HFFc6 (cell line): ENCODE measurements at places on chromosomes 4 and X.

DNA sequence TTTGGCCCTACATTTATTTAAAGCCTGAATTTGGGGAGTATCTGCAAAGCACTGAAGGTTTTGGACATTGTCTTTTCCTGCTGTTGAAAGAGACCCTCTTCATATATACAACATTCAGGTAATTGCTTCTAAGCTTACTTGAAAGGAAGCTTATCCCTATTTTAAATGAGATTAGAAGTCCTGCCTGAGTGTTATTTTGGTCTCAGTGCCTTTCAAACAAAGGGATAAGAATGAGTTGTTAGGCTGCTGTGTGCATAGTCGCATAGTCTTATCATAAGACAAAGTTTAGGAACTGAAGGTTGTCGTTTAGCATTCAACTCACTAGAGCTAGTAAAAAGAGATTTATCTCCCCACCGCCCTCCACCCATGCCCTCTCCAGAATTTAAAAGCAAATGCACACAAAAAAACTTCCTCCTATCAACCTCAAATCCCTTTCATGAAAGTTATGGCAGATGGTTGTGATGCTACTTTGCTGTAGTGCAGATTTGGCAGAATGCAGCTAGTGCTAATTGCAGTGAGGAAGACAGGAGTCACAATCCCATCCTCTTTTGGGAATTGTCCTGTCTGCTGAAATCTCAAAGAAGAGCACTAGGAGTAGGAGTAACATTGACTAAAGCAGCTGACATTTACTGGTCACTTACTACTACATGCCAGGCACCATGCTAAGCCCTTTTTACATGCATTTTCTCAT is 5.8 kb downstream of the HERC3 start:
- no peak for DNase-seq

DNA sequence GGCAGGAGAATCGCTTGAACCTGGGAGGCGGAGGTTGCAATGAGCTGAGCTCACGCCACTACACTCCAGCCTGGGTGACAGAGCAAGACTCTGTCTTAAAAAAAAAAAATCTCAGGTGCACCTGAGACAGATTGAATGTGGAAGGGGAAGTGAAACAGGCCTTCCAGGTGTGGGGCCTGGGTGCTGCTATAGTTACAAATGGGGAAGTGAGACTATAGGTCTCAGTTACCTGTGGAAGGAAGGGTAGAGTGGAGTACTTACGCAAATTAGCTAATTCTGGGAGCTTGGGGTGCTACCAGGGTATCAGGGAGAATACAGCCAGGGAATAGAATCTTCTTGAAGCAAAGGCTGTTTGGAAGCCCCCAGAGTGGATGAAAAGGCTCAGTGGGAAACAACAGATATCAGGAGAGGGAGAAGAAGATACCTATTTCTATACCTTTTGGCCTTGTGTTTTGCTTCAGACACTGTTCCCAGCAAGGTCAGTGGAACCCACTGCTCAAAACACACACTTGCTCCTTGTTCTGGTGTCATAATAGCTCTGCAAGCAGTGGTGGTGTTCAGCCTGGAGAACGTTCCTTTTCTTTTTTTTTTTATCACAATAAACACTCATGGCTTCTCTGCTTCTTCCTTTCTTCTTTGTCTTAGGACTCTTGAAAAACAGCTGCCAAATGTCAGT is 7.0 kb downstream of the CD38 start:
- DNase-seq = no peak

GRCh38 chrX:114976292-114976691 is 41.1 kb downstream of the IL13RA2 start:
- DNase-seq = peak; percentile 58

GRCh38 chr4:53967986-53968385 is 96.4 kb downstream of the CHIC2 start:
- DNase-seq = no peak

- DNase-seq = no peak
Observed at GRCh38 chr4:89439533-89439932, 131.9 kb upstream of the GPRIN3 start.

- no peak for DNase-seq
Observed at GRCh38 chr4:17322514-17322913, 189.4 kb downstream of the QDPR start.

DNA sequence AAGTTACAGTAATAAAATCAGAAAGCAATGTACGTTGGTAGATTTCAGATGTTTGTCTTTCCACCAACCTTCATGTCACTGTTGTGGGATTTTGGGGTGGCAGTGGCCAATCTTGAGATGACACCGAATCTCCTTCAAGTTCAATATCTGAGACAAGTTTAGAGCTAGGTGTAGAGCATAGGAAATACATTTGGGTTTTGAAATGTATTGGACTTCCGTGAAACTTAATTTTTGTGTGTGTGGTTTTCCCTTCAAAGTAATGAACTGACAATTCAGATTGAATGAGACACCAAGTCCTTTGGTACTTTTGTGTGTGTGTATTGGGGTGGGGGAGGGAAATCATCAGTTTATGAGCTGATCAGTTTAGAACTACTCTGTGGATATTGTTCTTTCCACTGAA is 1.8 kb downstream of the WDR44 start:
- no peak for DNase-seq

DNA sequence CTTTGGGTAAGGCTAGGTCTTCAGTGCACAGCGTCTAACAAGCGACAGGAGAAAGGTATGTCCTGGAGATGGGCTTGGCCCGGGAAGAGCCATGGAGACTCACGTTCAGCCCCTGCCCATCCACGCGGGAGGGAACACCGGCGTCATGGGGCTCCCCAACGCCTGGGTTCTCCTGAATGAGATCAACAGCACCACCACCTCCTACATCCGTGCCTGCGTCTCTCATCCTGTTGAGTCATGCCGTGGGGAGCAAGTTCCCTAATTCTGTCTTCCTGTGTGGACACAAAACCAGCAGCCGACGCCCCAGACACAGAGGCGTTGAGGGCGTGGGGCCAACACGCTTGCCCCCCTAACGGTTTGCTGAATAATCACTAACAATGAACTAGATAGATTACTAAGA is 20.1 kb upstream of the IL3RA start:
- DNase-seq = no peak

DNA sequence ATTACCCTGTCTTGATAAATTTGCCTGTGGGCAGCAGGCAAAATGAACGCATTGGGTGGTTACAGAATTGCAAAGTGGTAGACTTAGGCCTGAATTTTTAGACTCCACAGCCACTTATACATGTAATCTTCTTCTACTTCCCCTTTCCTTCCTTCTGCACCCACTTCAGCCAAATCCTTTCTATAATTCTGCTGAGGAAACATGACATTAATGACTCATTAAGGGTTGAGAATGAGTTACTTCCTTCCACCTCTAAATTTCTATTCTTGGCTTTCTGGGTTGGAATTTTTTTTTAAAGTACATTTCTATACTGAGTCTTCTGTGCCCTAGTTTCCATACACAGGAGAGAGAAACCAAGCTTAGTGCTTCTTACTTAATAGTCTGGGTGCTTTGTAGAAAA is 10.1 kb downstream of the PAPSS1 start:
- DNase-seq = no peak

GRCh38 chr4:137375111-137375850 is 157.0 kb downstream of the PCDH18 start:
- no peak for DNase-seq

DNA sequence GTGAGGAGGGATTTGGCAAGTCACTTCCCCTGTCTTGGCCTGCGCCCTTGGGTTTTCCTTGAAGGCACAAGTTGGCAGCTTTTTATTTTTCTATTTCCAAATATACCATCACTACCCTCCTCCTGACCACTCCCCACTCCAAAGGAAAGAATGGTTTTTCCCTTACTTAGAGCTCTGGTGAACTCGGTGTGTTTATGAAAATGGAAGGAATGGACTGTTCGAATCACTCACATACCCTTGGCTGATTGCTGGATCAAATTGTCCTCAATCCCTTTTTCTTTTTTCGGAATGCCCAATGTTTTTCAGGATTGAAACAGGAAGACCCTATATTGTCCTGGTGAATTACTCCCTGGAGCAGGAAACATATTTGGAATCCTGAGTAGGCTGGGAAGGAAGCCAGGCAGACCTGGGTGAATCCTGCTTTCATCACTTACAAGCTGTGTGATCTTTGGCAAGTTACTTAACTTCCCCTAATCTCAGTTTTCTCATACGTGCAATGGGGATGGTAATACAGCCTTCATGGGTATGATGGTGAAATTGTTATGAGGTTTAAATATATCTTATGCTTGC is 70.7 kb downstream of the RTL5 start:
- DNase-seq = no peak

DNA sequence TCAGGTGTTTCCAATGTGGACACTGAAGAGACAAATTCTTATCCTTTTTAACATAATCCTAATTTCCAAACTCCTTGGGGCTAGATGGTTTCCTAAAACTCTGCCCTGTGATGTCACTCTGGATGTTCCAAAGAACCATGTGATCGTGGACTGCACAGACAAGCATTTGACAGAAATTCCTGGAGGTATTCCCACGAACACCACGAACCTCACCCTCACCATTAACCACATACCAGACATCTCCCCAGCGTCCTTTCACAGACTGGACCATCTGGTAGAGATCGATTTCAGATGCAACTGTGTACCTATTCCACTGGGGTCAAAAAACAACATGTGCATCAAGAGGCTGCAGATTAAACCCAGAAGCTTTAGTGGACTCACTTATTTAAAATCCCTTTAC is 18.6 kb downstream of the TLR7 start:
- DNase-seq = no peak

DNA sequence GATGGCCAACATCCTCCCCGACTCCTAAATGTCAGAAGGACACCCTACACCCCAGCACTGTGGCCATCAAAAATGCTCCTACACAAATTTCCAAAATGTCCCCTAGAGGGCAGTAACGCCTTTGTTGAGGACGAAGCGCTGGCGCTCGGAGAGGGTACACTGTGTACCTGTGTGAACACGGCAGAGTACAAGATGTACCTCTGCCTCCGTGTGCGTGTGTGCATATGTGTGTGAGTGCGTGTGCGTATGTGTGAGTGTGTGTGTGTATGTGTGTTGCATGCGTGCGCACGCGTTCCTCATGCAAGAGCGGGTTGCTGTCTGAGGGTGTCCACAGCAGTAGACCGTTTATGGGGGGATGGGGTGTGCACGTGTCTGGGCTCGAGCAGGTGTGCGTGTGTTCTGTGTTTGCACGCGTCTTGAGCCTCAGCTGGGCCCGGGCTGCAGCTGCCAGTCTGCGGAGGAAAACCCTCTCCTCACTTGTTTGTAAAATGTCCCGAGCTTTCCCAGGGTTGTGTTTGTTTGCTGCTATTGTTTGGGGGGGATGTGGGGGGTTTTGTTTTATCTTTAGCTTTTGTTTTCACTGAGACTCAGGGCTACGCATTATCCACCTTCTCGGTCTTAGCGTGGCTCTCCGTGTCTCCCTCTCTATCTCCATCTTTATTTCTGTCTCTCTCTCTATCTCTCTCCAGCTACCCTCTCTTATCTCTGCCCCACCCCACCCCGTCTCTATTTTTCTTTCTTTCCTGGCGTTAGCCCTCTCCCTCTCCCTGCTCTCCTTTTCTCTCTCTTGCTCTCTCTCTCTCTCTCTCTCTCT is 10.4 kb upstream of the TSPYL2 start:
- DNase-seq = peak; percentile 39

- no peak for DNase-seq
Observed at GRCh38 chr4:57492251-57492878, 382.2 kb upstream of the IGFBP7 start.

DNA sequence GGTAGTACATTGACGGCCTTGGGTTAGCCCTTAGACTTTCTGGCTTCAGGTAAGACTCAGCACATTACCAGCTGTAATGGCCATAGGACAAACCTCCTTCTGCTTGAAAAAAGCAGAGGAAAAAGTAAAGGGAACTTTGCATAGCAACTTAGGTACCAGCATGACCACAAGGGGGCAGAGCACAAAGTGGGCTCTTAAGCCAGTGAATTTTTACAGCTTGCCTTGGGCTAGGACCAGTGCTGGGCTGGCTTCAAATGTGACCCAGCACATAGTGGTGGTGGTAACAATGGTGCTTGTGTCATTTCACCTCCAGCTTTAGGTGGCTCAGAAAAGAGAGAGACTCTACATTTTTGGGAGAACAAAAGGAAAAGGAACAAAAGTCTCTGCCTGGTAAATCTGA is 66.1 kb downstream of the KLHL4 start:
- DNase-seq = no peak

DNA sequence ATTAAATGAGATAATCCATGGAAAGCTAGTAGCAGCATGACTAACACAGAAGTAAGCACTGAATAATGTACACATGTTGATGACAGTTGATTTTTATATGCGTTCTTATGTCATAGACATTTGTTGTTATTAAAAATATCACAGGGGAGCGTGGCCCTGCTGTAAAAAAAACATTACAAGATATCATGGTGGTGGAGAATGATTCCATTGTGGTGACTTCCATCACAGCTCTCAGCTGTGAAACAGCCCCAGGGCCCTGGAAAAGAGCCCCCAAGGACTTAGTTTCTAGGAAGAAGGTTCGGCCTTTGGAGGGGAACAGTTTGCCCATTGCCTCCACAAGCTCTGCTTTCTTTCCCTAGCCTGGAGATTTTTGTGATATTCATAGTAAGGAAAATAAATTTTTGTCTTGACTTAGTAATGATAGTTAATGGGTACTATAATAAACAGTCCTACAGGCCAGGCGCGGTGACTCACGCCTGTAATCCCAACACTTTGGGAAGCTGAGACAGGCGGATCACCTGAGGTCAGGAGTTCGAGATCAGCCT is 49.9 kb downstream of the FAM114A1 start:
- peak; percentile 12 for DNase-seq

DNA sequence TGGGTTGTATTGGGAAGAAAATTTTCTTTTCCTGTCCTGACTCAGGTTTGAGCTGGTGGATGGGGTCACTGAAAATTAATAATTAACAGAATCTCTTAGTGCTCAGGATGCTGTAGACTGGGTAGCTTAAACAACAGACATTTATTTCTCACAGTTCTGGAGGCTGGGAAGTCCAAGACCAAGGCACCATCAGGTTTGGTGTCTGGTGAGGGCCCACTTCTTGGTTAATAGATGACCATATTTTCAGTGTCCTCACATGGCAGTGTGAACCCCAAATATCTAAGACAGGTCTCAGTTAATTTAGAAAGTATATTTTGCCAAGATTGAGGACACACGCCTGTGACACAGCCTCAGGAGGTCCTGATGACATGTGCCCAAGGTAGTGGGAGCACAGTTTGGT is 31.1 kb downstream of the HERC6 start:
- no peak for DNase-seq

GRCh38 chrX:19909761-19910160 is 22.4 kb upstream of the SH3KBP1 start:
- no peak for DNase-seq

- no peak for DNase-seq
Observed at GRCh38 chrX:67585401-67585800, 41.6 kb downstream of the AR start.

DNA sequence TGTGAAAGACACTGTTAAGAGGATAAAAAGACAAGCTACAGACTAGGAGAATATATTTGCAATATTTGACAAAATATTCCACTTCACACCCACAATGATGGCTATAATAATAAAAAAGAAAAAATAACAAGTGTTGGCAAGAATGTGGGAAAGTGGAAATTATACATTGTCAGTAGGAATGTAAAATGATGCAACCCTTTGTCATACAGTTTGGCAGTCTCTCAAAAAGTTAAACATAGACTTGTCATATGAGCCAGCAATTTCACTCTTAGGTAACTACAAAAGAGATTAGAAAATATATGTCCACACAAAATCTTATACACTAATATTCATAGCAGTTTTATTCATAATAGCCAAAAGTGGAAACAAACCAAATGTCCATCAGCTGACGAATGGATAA is 5.2 kb upstream of the RADX start:
- DNase-seq = no peak

GRCh38 chrX:28586981-28587551 is at the start of gene IL1RAPL1:
Gene IL1RAPL1, plus strand, starts transcription at chrX:28587446.
- DNase-seq = peak; percentile 9

GRCh38 chr4:73703320-73703719 is 37.0 kb upstream of the CXCL8 start:
- no peak for DNase-seq

- DNase-seq = no peak
Observed at GRCh38 chr4:168739886-168740285, 243.0 kb downstream of the PALLD start.
